ENCODE measurements at places on chromosomes 12 and 14. TPM values are rescaled to one million over a fixed set of nuclear protein-coding genes. Genes with fewer than 3 reads are reported as not detected.

- DNase-seq: no peak
These were observed 76.1 kb downstream of the TSHR start for GRCh38 chr14:81031488-81031887.

DNA sequence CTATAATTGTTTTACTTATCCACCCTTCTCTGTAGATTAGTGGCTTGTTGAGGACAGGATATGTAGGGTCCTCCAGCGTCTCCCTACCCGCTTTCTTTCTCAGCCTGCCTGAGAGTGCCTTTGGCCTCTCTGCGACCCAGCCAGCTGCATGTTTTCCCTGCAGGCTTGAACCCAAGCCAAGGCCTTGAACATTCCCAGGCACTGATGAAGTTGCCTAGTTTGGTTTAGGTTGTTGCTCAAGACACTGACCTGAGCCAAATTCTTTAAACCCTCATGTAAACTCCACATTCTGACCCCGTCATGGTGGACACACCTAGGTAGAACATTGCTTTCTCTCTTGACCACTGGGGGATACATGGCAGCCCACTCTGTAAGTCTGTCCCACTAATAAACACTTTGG, 33.4 kb upstream of the TXNRD1 start:
- DNase-seq: no peak

- DNase-seq: no peak
These were observed 1.3 kb downstream of the PLEKHG3 start for GRCh38 chr14:64705381-64706118.

DNA sequence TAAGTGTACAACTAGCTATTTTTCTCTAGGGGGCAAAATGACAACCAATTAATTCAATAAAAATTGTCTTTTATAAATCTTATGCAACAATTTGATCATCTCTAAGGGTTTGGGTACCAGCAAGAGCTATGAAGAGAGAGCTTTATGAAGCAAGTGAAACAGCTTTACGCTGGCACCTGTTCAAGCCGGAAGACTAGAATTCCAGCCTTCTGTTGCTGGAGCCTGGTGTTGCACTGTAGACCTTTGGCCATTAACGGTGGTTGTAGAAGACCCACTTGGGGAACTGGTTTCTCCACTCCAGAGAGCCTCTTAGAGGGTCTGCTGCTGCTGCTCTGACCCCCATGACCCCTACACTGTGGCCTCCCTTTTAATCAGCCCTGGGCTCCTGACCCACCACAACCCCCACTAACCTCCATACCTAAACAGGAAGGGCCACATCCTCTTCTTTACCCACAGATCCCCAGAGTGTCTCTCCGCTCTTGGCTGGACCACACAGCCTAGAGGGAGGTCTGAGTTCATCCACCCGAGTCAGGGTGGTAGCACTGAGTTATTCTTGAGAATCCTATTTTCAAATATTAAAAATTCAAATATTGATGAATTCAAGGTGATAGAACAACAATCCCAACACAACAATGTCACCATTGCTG, 54.6 kb upstream of the STON2 start:
- DNase-seq: no peak

- DNase-seq: peak; percentile 24
These were observed 3.2 kb downstream of the SUSD6 start for GRCh38 chr14:69614592-69614991.

- DNase-seq: no peak
These were observed 91.9 kb downstream of the SYNE3 start for GRCh38 chr14:95424529-95424928.

DNA sequence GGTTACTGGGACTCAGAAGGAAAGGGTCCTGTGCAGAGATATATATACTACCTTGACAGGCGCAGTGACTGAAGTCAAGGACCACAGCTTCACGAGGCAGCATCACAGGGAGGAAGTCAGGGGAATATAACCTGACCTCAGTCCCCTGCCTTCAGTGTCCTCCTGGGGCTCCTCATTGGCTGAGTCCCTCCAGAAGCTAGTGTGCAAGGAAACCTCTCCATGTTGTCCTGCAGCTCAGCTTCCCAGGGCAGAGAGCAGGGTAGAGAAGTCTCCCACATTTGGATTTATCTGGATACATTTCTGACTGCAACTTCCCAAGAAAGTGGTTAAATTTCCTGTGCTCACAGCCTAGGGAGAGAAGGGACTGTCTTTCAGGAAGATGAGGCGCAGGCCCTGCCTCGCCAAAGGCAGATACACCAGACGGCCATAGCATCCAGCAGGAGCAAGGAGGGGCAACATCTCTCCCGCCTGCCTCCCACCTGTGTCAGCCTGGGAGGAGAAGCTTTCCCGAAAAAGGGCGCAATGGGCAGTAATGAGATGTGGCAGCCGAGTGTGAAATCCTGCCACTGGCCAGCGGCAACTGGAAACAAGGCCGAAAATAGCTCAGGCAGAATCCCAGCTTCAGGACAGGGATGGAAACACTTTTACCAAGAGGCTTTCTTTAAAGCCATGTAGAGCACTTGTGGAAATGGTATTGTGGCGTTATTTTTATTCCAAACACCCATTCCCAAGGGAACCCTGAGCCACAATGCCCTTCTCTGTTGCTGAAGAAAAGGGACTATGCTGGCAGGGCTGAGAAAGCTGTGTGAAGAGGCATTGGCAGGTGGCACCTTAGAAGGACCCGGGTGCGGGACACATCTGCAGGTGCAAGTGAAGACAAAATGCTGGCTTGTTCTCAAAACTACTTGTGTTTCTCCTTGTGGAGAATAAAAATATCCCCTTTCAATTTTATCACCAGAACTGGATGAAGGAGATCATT, 54.9 kb upstream of the HIF1A start:
- no peak for DNase-seq

DNA sequence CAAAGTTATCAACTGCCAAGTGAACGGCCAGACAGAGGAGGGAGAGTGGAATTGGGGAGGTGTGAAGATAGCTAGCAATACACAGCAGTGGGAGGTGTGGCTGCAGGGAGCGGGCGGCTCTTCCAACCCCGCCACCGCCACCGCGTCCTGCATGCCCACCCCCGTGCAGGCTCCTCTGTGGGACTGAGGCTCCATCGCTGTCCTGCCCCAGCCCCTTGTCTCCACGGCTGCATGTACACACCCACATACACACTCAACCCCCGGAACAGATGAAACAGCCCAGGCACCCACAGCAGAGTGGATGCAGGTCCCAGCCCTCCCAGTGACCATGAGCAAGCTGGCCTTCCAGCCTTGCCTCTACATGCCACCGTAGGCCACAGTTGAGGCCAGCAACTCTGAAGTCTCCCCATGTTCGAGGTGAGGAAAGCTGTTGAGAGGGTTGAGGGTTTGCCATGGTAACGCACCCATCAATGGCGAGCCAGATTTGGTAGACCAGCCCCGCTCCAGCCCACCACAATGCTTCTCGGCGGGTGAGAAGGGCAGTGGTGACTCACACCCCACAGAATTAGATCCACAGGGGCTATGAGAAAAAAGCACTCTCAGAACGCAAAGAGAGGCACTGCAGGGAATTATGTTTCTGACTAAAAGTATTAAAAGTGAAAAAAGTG, 39.3 kb downstream of the PITPNM2 start:
- no peak for DNase-seq

DNA sequence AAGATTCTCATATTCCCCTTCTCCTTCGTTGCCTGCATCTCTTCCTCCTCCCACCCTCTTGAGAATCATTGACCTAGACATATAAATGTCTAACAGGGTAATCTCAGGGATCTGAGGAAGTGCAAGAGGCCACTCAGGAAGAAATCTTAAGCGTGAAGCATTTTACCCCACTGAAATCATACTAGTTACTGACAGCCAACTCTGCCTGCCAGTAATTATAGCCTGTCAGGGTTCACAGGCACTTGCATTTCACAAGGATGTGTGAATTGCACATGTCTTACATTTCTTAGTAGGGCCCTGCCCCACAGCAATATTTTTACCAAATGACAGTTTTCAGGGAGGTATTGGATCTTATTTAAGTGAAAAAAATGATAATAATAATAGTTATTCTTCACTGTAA, 127.2 kb downstream of the SLC15A5 start:
- DNase-seq: no peak

GRCh38 chr14:68866991-68867533, 74.2 kb upstream of the ZFP36L1 start:
- no peak for DNase-seq

GRCh38 chr12:77685901-77686300, 144.8 kb upstream of the NAV3 start:
- DNase-seq: no peak

DNA sequence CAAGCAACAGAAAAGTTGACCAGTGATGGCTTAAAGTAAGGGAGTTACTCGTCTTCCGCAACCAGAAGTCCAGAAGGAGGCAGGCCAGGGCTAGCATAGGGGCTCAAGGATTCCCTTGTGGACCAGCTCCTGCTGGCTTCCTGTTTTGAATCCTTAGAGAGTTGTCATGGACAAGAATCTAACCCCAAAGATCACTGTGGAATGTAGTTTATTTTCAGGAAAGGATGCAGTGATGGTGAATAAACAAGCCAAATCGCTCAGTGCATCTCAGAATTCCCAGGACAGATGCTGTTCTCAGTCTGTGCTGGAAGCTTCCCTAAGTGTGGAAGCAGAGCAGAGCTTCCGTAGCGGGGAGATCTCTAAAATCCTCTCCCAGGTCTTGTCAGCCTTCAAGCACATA, 311.3 kb downstream of the C12orf75 start:
- no peak for DNase-seq

- DNase-seq: no peak
These were observed 16.6 kb upstream of the GNPTAB start for GRCh38 chr12:101847325-101847724.

- DNase-seq: peak; percentile 85
These were observed 100.5 kb downstream of the LRRC74A start for GRCh38 chr14:76926521-76927251.

- DNase-seq: no peak
These were observed 18.5 kb upstream of the GRIP1 start for GRCh38 chr12:66697404-66697803.

NFKBIA gene
- 41.4 TPM for polyA plus RNA-seq

OR6C2 gene
- polyA plus RNA-seq: not detected

GPD1 gene
- 81.1 TPM for polyA plus RNA-seq

SSTR1 gene
- polyA plus RNA-seq: 0.04 TPM

PLEK2 gene
- polyA plus RNA-seq: 0.62 TPM

COA8 gene
- 59.0 TPM for polyA plus RNA-seq

GCN1 gene
- 47.6 TPM for polyA plus RNA-seq

TCL1B gene
- polyA plus RNA-seq: not detected

SLC4A8 gene
- polyA plus RNA-seq: 1.4 TPM

SERPINA5 gene
- polyA plus RNA-seq: not detected

KCNC2 gene
- 0.52 TPM for polyA plus RNA-seq

TRIM9 gene
- polyA plus RNA-seq: 2.0 TPM

C12orf42 gene
- polyA plus RNA-seq: 2.4 TPM

PTHLH gene
- polyA plus RNA-seq: 1.2 TPM

All from hindlimb muscle (tissue), 1 donor.